CD4-positive, CD25-positive, alpha-beta regulatory T cell (primary cell): ENCODE measurements at places on chromosomes 16 and 17.

DNA sequence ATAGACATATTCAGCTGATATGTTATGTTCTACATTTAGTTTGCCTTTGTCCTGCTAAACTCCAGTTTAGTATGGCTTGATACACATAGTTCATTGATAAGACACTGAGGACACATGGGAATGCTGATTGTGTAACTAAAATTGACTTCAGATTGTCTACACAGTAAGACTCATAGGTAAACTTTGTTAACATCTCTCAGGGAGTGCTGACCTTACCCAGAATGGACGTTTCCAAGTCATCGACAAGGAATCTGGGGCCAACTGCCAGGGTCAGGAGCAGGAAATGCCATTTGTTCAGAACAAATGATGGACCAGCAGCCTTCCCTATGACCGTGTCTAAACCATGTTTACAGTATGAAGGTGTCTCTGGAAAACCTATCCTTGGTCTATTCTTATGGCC, 58.7 kb downstream of the DYNLRB2 start:
- no peak overlapping the region for H3K27ac ChIP-seq
- no peak for DNase-seq
- peaks cover 4% of the 10 kb centered on the region for H3K36me3 ChIP-seq

- H3K27ac ChIP-seq, result no peak overlapping the region
- no peaks in the 10 kb centered on the region for H3K36me3 ChIP-seq
- no peak for DNase-seq
- H3K27me3 ChIP-seq, result no peaks in the 10 kb centered on the region
Observed at GRCh38 chr17:73719588-73720071, 75.4 kb upstream of the SDK2 start.

GRCh38 chr16:1825864-1826690, 548 bp downstream of the HAGH start:
- peak overlapping the region; percentile 76 for H3K27ac ChIP-seq
- peaks cover 46% of the 10 kb centered on the region for H3K4me1 ChIP-seq
- H3K36me3 ChIP-seq, result peaks cover 10% of the 10 kb centered on the region
- DNase-seq, result peak; percentile 81

DNA sequence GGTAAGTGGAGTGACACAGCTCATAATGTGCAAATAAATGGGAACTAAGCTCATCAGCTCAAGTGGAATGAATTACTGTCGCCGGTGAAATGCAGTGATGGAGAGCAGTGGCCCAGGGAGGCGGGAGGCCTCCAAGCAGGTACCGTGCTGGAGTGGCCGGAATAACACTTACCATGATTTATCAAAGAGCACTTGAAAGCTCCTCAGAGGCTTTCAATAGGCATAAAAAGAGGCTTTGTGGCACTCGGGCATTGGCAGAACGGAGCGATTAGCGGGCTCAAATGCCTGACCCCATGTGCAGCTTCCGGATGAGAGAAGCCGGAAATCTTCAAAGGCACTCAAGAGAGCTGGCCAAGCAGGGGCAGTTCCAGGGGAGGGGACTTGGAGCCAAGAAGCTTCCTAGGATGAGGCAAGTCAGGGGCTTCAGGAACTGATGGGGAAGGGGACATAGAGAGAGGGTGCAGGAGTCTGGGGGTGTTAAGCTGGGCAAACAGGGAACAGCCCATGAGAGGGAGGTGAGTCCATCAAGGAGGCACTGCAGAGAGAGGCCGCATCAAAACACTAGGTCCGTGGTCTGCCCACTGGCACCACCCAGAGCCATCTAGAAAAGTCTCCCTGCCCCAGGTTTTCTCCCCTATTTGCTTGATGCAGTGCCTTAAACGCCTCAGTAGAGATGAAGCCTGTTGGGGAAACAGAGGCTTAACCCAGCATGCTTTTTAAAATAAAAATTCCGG, 144.0 kb upstream of the IRX6 start:
- no peaks in the 10 kb centered on the region for H3K27me3 ChIP-seq
- no peaks in the 10 kb centered on the region for H3K36me3 ChIP-seq
- DNase-seq, result no peak
- H3K4me3 ChIP-seq, result no peak overlapping the region
- H3K27ac ChIP-seq, result no peak overlapping the region

DNA sequence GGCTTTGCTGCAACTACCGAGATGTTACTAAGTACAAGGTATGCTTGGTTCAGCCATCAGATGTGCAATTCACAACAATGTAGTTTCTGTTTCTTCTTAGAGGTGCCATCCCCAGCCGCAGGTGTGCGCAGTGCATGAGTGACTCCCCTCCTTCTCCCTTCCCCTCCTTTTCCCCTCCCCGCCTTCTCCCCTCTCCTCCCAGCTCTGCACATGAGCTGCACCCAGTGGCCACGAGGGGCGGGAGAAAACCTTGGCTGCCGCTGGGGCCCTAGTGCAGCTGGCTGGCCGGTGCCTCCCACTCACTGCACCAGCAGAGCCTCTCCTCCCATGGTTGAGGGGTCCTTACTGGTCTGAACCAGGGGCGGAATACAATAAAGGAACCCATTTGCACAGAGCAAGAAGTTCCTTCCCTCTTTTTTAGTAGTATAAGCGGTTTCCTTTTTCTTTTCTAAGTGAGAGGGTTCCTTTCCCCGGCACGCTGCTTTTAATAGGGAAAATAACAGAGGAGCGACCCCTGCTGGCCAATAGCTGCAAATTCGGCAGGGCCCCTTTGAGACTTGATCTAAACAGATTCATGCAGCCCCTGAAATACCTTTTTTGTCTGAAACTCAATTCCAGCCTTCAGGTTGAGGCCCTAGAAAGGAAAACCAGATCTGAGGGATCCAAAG, 7.8 kb upstream of the CCL15 start:
- no peaks in the 10 kb centered on the region for H3K27me3 ChIP-seq
- no peak overlapping the region for H3K27ac ChIP-seq
- no peaks in the 10 kb centered on the region for H3K4me1 ChIP-seq
- DNase-seq, result no peak
- no peaks in the 10 kb centered on the region for H3K36me3 ChIP-seq

DNA sequence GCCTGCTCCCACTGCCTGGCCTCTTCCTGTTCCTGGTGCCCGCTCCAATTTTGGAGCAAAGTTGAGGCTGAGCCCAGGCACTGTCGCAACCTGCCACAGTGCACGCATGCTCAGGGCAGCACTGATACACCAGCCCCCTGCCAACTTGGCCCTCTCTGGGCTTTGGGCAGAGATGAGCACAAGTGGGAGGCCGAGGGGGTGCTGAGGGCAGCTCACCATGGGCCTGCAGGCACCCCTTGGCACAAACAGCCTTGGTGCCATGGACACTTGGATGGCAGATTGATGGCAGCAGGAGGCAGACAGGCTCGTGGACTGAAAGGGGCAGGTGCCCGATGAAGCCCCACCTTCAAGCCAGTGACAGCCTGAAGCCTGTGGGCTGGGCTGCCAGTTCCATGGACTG, 42.9 kb downstream of the PIGL start:
- peaks cover 4% of the 10 kb centered on the region for H3K36me3 ChIP-seq
- H3K27ac ChIP-seq, result no peak overlapping the region
- H3K4me3 ChIP-seq, result no peak overlapping the region

DNA sequence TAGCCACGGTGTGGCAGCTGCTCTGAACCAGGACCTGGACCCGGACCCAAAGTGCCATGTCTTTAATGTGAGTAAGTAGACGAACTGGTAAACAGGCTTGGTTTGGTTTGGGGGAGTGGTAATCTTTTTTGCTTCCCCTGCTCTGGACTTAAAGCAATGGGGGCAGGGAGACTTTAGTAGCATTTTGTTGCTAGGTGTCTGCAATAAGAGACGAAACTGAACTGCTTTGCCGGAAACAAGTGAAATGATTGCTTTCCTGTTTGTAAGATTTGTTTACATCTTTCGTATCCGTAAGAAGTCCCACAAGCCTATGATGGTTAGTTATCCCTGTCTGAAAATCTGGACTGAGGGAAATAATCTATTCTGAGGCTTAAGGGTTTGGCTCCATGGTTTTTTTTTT, 21.5 kb downstream of the PRCD start:
- H3K4me3 ChIP-seq, result peak overlapping the region; percentile 42
- DNase-seq, result peak; percentile 42
- H3K4me1 ChIP-seq, result peaks cover 54% of the 10 kb centered on the region

DNA sequence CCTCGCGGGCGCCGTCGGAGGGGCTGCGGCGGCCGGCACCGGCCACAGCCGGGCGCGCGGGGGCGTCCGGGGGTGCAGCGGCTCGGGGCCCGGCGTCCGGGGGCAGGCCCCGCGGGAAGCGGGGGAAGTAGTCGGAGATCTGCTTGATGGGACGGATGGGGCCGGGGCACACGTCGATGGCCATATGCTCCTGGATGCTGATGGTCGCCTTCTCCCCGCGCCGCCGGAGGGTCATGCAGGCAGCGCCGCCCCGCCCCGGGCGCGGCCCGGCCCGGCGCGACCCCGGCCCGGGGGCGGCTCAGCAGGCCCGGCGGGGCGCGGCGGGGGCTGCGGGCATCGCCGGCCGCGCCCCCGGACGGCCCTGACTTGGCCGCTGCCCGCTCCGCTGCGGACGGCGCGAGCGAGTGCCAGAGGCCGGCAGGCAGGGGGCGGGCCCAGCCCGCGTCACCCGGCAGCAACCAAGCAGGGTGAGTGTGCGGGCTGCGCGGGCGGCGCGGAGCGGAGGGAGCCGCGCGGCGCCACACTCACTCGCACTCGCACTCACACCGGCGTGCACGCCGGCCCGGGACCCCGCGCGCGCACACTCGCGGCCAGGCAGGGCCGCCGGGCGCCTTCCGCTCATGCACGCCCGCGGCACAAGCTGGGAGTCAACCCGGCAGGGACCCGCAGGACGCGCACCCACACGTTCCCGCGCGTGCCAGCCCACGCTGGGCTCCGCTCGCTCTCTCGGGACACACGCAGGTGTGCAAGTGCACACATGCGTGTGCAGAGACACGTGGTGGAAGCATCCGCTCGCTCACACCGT, at the start of gene DOC2B:
TSS of gene DOC2B (minus strand) at position 406 of the 805 bp plus-strand sequence. CDS start at position 235, 171 bp downstream.
- no peak within 1 kb of the TSS for H3K4me3 ChIP-seq
- no peak for DNase-seq
- no peak within 1 kb of the TSS for H3K27ac ChIP-seq
- H3K27me3 ChIP-seq, result peaks cover 2% of the 10 kb centered on the region
- H3K4me1 ChIP-seq, result peaks cover 4% of the 10 kb centered on the region
- no peaks in the 10 kb centered on the region for H3K36me3 ChIP-seq

- no peaks in the 10 kb centered on the region for H3K36me3 ChIP-seq
- H3K27me3 ChIP-seq, result peaks cover 3% of the 10 kb centered on the region
- no peak overlapping the region for H3K4me3 ChIP-seq
- no peak overlapping the region for H3K27ac ChIP-seq
- peaks cover 5% of the 10 kb centered on the region for H3K4me1 ChIP-seq
- DNase-seq, result peak; percentile 17
Observed at GRCh38 chr17:74603037-74603635, 11.1 kb upstream of the CD300LD start.

DNA sequence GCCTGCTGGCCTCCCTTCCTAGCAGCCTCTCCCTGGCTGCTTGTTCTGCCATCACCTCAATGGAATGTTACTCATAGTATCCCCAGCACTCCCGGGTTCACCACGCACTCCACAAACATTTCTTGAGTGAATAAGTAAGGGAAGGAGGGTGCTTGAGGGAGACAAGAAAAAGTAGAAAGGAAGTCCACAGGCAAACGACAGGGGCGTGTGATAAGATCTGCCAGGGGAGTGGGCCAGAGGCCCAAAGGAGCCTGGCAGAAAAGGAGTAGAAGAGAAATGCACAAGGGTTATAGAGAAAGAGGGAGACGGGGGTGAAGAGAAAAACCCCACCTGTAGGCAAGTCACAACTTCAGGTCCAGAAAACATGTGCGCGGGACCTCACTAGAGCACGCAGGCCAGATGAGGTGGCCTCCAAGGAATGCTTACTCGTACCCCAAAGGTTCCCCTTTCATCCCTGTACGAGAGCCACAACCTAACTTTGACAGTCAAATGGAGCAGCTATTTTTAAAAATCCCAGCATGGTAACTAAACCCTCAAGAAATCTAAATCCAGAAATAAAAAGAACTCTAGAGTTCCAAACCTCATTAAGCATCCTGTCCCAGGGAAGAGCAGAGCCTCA, 6.6 kb downstream of the ZDHHC7 start:
- no peak overlapping the region for H3K27ac ChIP-seq
- H3K27me3 ChIP-seq, result no peaks in the 10 kb centered on the region
- H3K4me1 ChIP-seq, result peaks cover 25% of the 10 kb centered on the region
- no peak for DNase-seq
- H3K4me3 ChIP-seq, result no peak overlapping the region
- peaks cover 12% of the 10 kb centered on the region for H3K36me3 ChIP-seq

DNA sequence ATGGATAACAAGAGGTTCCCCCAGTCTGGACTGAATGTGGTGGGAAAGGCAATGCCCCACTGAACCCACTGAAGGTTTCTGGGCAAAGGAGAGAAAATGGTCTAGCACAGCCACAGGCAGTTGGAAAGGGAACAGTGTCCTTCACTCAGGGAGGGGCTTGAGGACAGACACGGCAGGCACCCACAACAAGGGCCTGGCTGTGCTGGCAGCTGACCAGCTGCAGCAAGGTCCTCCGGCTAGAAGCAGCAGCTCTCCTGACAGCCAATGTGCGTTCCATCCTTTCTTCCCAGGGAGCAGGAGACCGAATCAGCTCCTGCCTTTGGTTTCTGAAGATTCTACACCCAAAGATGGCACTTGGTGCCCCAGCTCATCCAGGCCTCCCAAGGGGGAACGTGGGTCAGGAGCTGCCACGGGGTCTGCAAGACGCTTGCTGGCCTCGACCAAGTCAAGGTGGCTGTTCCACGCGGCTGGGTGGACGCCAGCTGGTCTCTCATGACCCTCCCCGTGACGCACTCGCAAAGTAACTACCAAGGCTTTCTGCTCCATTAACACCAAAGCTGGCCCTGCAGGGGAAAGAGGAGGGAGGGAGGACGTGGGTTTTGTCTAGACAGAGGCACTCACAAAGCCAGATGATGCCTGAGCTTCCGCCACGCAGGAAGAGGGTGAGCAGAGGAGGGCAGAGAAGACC, 11.1 kb downstream of the ABR start:
- DNase-seq, result no peak
- H3K4me3 ChIP-seq, result no peak overlapping the region
- no peak overlapping the region for H3K27ac ChIP-seq
- H3K27me3 ChIP-seq, result no peaks in the 10 kb centered on the region
- no peaks in the 10 kb centered on the region for H3K4me1 ChIP-seq

- peaks cover 5% of the 10 kb centered on the region for H3K27me3 ChIP-seq
- H3K27ac ChIP-seq, result no peak overlapping the region
- no peaks in the 10 kb centered on the region for H3K36me3 ChIP-seq
Observed at GRCh38 chr17:56499799-56500388, 93.6 kb upstream of the NOG start.

- DNase-seq, result no peak
- H3K4me1 ChIP-seq, result peaks cover 35% of the 10 kb centered on the region
- H3K27ac ChIP-seq, result no peak overlapping the region
- H3K27me3 ChIP-seq, result no peaks in the 10 kb centered on the region
Observed at GRCh38 chr17:21250854-21251253, 2.4 kb downstream of the NATD1 start.
